ENCODE measurements at places on chromosomes 4 and X. TPM values are rescaled to one million over a fixed set of nuclear protein-coding genes. Genes with fewer than 3 reads are reported as not detected.

DNA sequence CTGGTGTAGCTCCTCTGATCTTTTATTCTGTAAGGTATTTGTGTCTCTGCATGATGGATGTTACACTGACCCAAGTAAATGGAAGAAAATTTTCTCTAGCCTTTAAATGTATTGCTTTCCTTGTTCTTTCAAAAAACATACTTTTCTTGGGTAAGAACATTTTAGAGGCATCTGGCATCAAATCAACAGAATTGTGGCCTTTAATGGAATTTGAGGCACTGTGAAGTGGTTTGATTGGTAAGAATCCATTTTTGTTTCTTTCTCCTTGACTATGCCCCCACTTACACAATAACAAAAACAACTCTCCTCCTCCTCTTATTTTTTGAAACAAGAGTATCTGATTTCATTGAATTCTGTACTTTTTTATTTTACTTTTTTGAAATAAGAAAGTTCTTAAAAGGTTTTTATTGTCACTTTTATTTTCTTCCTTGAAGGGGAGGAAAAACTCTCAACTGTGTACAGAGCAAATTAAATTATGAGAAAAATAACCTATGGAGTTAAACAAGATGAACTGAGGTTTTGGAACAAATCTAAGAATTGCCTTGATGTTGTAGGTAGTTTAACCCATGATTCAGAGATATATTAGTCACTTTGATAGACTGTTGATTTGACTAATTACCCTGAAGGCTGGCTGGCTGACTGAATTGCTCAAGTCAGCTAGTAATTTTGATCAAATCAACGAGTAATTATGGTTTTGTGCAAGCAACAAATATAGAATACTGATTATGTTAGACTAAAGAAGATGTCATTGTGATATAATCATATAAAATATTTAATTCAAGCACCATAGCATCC lies 146.4 kb downstream of the FHIP1A start:
- H3K27me3 ChIP-seq = no peaks in the 10 kb centered on the region
- H3K36me3 ChIP-seq = no peaks in the 10 kb centered on the region
- DNase-seq = no peak
- H3K4me3 ChIP-seq = no peak overlapping the region
- no peak overlapping the region for H3K27ac ChIP-seq

GRCh38 chr4:94561249-94562024 lies 109.7 kb downstream of the PDLIM5 start:
- H3K27me3 ChIP-seq = no peaks in the 10 kb centered on the region
- H3K4me1 ChIP-seq = no peaks in the 10 kb centered on the region
- no peak for DNase-seq

DNA sequence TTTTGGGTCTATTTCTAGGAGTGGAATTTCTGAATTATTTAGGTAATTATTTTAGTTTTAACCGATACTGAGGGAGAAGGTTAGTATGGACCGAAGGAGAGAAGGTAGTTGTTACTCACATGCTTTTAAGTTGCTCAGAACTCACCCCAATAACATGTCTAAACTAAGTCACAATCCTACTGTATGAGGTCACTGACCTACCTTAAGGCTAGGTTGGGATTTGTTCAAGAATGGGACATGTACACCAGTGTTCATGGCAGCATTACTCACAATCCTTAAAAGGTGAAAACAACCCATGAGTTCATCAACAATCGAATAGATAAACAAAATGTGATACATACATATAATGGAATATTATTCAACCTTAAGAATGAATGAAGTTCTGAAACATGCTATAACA lies 90.5 kb downstream of the MSN start:
- H3K36me3 ChIP-seq = no peaks in the 10 kb centered on the region
- no peaks in the 10 kb centered on the region for H3K4me1 ChIP-seq
- H3K27ac ChIP-seq = no peak overlapping the region

- no peaks in the 10 kb centered on the region for H3K27me3 ChIP-seq
- DNase-seq = peak; percentile 41
- no peak overlapping the region for H3K4me3 ChIP-seq
- H3K4me1 ChIP-seq = no peaks in the 10 kb centered on the region
Measured at GRCh38 chrX:12709047-12709446, 82.2 kb upstream of the PRPS2 start.

DNA sequence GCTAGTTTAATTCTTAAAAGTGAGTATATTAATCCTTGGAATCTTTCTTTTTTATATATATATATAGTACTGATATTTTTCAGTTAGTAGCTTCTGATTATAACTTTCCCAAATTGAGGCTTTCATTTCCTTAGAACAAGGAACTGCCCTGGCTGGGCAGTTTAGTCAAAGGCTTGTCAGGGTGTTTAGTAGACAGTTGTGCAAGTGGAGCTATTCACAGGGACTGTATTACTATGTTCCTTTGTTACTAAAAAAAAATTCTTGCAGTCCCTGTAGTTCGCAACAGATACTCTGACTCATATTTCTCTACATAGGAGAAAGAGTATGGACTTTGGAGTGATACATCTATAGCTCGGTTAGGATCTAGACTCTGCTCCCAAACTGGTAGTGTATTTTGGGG lies 20.8 kb downstream of the USO1 start:
- no peaks in the 10 kb centered on the region for H3K4me1 ChIP-seq
- H3K36me3 ChIP-seq = no peaks in the 10 kb centered on the region
- no peak overlapping the region for H3K4me3 ChIP-seq
- no peak overlapping the region for H3K27ac ChIP-seq
- H3K27me3 ChIP-seq = no peaks in the 10 kb centered on the region

GRCh38 chrX:69027181-69028005 lies 137.9 kb downstream of the PJA1 start:
- H3K4me3 ChIP-seq = no peak overlapping the region
- no peaks in the 10 kb centered on the region for H3K36me3 ChIP-seq
- H3K27ac ChIP-seq = no peak overlapping the region
- no peaks in the 10 kb centered on the region for H3K27me3 ChIP-seq
- H3K4me1 ChIP-seq = peaks cover 6% of the 10 kb centered on the region

SERTM2 gene
- total RNA-seq = 0.51 TPM

SRPX2 gene
- total RNA-seq = 0.11 TPM

SNCA gene
- 5.6 TPM for total RNA-seq

All from neural progenitor cell (in vitro differentiated cells).